T-cell (primary cell): ENCODE measurements at places on chromosomes 4 and X. TPM values are rescaled to one million over a fixed set of nuclear protein-coding genes. Genes with fewer than 3 reads are reported as not detected.

DNA sequence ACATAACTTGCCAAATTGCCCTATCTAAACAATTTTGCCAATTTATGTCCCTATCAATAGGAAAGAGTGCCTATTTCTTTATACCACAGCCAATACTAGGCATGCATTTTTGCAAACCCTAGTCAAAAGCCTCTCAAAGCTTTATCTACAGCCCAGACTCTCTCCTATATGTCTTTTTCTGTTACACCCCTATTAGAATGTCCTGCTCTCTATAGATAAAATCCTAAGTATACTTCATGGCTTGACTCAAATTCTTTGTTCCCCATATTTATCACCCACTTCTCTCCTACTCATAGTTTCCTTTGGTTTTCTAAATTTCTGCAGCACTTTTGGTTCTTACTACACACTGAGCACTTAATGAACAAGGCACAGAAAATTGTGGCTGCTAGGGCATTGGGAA lies 38.0 kb downstream of the NUP62CL start:
- no peak overlapping the region for H3K4me3 ChIP-seq
- no peaks in the 10 kb centered on the region for H3K36me3 ChIP-seq
- no peak overlapping the region for H3K27ac ChIP-seq
- no peaks in the 10 kb centered on the region for H3K27me3 ChIP-seq
- DNase-seq: no peak
- H3K4me1 ChIP-seq: no peaks in the 10 kb centered on the region

FGF2 gene
- 0.23 TPM for total RNA-seq

DNA sequence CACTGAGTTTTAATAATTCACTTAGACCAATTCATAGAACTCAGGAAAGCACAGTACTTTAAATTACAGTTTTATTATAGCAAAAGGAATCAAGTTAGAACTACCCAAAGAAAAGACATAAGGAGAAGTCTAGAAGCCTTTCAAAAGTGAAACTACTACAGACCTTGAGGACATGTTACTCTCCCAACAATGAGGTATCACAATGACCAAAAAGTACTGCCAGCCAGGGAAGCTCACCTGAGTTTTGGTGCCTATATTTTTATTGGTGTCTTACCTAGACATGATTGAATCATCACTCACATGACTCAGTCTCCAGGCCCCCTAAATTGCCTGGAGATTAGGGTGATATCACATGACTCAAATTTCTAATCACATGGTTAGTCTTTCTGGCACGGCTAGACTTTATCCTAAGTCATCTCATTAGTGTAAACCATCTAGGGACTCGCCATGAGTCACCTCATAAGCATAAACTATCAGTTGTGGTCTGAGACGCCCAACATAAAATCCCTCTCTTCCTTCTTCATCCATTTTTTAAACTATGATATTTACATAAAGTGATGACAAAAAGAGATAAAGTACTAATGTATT lies 372.3 kb downstream of the TMA16 start:
- no peaks in the 10 kb centered on the region for H3K36me3 ChIP-seq
- DNase-seq: no peak
- no peak overlapping the region for H3K27ac ChIP-seq
- H3K27me3 ChIP-seq: no peaks in the 10 kb centered on the region
- no peak overlapping the region for H3K4me3 ChIP-seq

CRMP1 gene
- not detected for total RNA-seq

- H3K36me3 ChIP-seq: peaks cover 60% of the 10 kb centered on the region
- no peak overlapping the region for H3K4me3 ChIP-seq
- no peak overlapping the region for H3K27ac ChIP-seq
- no peak for DNase-seq
- no peaks in the 10 kb centered on the region for H3K4me1 ChIP-seq
These were observed 8.7 kb upstream of the ITGB1BP2 start for GRCh38 chrX:71292669-71293365.

DNA sequence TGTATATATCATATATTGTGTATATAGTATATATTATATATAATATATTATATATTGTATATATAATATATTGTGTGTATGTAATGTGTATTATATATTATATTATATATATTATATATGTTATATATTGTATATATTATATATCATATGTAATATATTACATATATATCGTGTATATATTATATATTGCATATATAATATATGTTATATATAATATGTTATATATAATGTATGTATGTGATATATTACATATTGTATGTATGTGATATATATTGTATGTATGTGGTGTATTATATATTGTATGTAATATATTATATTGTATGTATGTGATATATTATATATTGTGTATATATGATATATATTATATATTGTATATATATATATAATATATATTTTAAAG lies 30.5 kb downstream of the RAB40A start:
- no peak overlapping the region for H3K4me3 ChIP-seq
- no peak for DNase-seq
- no peaks in the 10 kb centered on the region for H3K36me3 ChIP-seq
- H3K4me1 ChIP-seq: no peaks in the 10 kb centered on the region

CITED1 gene
- total RNA-seq: not detected

ARHGAP6 gene
- 0.12 TPM for total RNA-seq

FHDC1 gene
- total RNA-seq: 0.13 TPM

GLOD5 gene
- not detected for total RNA-seq

DNA sequence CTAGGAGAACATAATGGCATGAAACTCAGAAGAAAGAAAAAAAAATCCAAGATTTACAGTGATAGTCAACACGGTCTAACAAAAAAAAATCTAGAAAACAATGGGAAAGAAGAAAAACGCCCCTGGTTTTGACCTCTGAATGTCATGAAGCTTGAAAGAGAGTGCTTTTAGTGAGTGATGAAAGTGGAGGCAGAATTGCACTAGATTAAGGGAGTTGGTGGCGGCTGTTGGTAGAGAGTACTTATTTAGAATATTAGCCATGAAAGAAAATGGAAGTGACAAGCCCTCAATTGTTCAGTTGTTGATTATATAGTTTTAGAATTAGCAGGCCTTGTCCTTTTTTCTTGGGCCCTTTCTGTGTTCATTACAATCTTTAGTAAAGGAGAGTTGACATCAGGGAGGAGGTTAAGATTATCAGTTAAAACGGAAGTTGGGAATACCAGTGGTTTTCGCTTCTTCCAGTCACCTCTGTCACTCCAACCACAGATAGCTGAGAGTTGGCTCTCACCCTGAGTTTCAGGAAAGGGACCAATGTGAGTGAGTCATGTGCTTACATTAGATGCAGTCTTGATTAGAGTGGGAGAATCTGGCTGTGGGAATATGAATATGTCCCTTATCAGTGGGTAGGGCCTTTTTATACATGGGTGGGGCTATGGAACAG lies 29.7 kb downstream of the EREG start:
- H3K27ac ChIP-seq: no peak overlapping the region
- no peaks in the 10 kb centered on the region for H3K36me3 ChIP-seq

- peak; percentile 73 for DNase-seq
- H3K36me3 ChIP-seq: no peaks in the 10 kb centered on the region
- no peaks in the 10 kb centered on the region for H3K27me3 ChIP-seq
- H3K4me3 ChIP-seq: peak within 1 kb of the TSS; percentile 94
These were observed at the start of gene MSN for GRCh38 chrX:65667503-65668376. Gene MSN (plus strand): TSS chrX:65667654. CDS start chrX:65667842, 188 bp downstream.

DNA sequence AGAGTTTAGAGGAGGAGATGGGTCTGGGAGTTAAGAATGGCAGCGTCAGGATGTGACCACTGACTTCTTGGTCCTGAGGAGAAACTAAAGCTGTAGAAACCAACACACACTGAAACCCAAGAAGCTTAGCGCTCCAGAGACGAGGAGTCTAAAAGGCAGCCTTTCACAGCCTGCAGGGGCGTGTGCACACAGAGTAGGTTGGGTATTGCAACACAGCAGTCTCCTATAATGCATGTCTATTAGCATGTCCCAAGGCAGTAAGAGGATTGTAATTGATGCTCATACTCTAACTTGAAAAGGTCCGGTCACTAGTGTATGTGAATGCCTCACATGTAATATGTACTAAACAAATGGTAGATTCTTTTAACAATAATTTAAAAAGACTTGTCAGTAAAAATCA lies 57.4 kb downstream of the PTTG2 start:
- no peaks in the 10 kb centered on the region for H3K36me3 ChIP-seq
- no peak for DNase-seq
- no peak overlapping the region for H3K4me3 ChIP-seq
- H3K27ac ChIP-seq: no peak overlapping the region
- H3K4me1 ChIP-seq: no peaks in the 10 kb centered on the region

- H3K36me3 ChIP-seq: no peaks in the 10 kb centered on the region
- H3K4me3 ChIP-seq: no peak overlapping the region
- no peak for DNase-seq
- H3K27ac ChIP-seq: no peak overlapping the region
- no peaks in the 10 kb centered on the region for H3K4me1 ChIP-seq
- H3K27me3 ChIP-seq: no peaks in the 10 kb centered on the region
These were observed 401.5 kb upstream of the DIPK2B start for GRCh38 chrX:45602151-45602550.

DNA sequence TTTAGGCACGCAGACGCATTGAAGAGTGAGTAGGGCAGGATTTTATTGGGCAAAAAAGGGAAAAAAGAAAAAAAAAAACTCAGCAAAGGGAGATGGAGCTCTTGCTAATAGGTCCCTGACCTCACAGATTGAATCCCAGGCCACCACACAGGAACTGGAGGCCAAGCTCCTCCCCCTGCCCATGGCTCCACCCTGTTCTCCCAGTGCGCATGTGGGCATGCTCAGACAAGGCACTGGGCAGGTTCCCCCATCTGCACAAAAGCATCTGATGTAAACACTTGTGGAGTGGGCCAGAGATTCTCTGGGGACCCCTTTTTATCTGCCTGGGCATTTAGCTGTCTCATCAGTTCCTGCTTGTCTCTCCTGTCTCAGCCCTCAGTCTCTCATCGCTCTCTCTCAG lies 9.5 kb downstream of the FRMD7 start:
- DNase-seq: no peak
- no peak overlapping the region for H3K27ac ChIP-seq
- no peaks in the 10 kb centered on the region for H3K36me3 ChIP-seq

- no peak for DNase-seq
- no peaks in the 10 kb centered on the region for H3K27me3 ChIP-seq
- H3K36me3 ChIP-seq: no peaks in the 10 kb centered on the region
These were observed 235.6 kb upstream of the JADE1 start for GRCh38 chr4:128573781-128574508.

DNA sequence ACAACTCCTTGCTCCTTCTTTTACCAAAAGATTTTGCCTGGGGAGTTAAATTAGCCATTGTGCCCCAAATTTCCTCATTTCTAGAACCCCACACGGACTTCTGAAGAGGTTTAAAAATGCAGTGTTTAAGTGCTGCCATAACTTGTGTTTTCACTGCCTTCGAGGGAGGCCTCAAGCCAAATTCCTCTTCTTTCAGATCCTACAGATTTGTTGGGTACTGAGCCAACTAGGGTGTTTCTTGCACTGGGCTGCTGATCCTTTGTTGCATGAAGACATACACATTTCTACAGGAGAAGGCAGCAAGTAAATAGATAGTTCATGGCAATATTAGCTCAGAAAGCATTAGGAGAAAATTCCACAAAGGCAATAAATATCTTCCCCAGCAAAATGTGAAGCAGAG lies 43.8 kb downstream of the GLRA2 start:
- no peaks in the 10 kb centered on the region for H3K4me1 ChIP-seq
- H3K4me3 ChIP-seq: no peak overlapping the region
- DNase-seq: no peak
- no peaks in the 10 kb centered on the region for H3K27me3 ChIP-seq

NXF2B gene
- not detected for total RNA-seq

- no peak for DNase-seq
- no peak overlapping the region for H3K27ac ChIP-seq
- no peak overlapping the region for H3K4me3 ChIP-seq
These were observed 429.7 kb downstream of the MAPK10 start for GRCh38 chr4:85929961-85930665.

DNA sequence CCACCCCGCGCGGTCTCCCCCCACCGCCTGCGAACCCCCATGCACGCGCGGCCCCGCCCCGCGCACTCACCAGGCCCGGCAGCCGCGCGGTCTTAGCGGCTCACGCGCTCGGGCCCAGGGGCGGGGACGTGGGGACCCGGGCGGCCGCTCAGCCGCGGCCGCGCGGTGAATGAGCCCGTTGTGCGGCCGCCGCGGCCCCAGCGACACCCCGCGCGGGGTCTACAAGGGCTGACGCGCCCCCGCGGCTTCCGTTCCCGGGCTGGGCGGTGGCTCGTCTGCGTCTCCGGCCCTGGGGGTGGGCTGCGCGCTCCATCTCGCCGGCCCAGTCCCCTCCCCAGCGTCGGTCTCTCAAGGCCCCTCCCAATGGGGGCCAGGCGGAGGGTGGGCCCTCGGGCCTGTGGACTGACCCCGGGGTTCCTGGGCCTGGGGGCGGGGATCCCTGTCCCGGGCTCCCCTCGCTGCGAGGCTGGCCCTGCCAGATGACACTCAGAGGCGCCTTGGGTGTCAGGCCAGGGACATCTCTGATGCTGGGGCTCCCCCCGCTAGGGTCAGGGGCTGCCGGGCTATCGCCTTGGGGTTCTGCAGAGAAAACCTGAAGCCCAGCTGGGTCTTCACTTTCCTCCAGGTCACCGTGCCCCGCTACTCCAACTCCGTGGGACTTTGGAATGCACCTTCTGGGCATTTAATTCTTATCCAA lies 4.3 kb upstream of the SLC26A1 start:
- DNase-seq: no peak
- no peak overlapping the region for H3K4me3 ChIP-seq
- no peaks in the 10 kb centered on the region for H3K36me3 ChIP-seq
- H3K4me1 ChIP-seq: peaks cover 22% of the 10 kb centered on the region
- H3K27ac ChIP-seq: no peak overlapping the region
- H3K27me3 ChIP-seq: peaks cover 2% of the 10 kb centered on the region

CCNB3 gene
- total RNA-seq: not detected

DNA sequence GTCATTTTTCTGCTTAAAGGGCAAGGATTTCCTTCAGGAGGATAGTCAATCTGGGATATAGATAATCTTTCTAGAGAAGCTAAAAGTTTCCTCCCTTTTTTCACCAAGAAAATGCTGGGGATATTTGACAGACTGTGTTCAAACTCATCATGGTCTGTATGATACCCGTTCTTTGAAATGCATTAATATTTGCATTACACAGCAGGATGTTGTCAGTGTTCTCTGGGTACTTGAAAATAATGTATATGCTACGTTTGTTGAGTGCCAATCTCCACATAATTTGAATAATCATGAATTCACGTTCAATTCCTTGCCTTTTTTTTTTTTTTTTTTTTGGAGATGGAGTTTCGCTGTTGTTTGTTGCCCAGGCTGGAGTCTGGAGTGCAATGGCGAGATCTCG lies 18.0 kb upstream of the BMPR1B start:
- no peaks in the 10 kb centered on the region for H3K27me3 ChIP-seq
- no peaks in the 10 kb centered on the region for H3K4me1 ChIP-seq
- no peak overlapping the region for H3K4me3 ChIP-seq
- H3K36me3 ChIP-seq: no peaks in the 10 kb centered on the region
- H3K27ac ChIP-seq: no peak overlapping the region

CSAG2 gene
- total RNA-seq: not detected

DNA sequence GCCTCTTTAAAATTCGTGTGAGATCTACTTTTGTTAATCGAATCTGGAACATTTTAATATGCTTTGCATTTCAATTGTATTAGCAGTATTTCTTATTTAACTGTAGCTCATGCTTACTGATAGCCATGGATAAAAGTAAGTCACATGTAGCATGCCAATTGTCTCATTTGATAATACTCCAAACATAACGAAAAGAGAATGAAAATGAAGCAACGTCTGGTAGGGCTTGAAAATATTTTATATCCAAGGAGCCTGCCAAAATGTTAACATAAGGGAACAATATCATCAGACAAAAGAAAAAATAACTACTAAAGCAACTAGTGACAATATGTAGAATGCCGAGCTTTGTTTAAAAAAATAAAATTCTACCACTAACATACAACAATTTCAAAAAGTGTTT lies 94.1 kb upstream of the MID1 start:
- H3K4me1 ChIP-seq: no peaks in the 10 kb centered on the region
- no peak for DNase-seq
- no peaks in the 10 kb centered on the region for H3K36me3 ChIP-seq
